ENCODE measurements at places on chromosomes 13 and 19.

GRCh38 chr13:77358001-77358400, 31.1 kb upstream of the MYCBP2 start:
- no peak for DNase-seq

DNA sequence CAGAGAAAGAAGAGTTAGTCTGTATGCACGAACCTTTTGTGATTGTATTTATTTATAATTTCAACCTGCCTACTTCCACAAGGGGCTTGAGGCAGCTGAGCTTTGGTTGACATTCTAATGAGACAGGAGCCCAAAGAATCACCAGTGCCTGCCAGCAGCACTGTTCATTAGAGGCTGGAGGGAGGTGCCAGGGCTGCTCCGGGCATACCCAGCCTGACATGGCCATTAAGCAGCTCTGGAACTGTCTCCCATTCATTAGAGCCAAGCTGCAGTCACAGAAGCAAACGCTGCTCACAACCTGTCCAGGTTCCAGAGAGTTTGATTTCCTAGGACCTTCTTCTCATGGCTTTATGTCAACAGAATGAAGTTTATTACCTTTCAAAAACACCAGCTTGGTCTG, 425.5 kb downstream of the RFC3 start:
- no peak for DNase-seq

GRCh38 chr19:49094505-49095482, 9.5 kb downstream of the SNRNP70 start:
- no peak for DNase-seq

DNA sequence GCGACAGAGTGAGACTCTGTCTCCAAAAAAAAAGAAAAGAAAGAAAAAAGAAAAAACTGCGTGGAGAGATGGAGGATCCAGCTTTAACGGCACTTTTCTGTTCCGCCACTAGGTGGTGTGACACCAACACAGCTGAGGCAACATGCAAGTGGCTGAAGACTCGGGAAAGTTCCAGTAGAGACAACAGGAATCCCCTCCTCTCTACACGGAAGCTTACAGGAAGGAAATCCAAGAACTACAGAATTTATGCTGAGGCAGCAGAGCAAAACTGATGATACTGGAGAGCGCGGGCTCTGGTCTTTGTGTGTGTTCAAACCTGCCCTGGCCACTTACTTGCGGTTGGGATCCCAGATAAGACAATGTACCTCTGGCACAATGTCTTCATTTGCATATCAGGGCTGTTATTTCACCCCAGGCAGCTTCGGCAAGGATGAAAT, 9.9 kb downstream of the RANBP3 start:
- DNase-seq, result peak; percentile 49

GRCh38 chr19:12837225-12837624, 1.1 kb upstream of the MAST1 start:
- DNase-seq, result no peak

DNA sequence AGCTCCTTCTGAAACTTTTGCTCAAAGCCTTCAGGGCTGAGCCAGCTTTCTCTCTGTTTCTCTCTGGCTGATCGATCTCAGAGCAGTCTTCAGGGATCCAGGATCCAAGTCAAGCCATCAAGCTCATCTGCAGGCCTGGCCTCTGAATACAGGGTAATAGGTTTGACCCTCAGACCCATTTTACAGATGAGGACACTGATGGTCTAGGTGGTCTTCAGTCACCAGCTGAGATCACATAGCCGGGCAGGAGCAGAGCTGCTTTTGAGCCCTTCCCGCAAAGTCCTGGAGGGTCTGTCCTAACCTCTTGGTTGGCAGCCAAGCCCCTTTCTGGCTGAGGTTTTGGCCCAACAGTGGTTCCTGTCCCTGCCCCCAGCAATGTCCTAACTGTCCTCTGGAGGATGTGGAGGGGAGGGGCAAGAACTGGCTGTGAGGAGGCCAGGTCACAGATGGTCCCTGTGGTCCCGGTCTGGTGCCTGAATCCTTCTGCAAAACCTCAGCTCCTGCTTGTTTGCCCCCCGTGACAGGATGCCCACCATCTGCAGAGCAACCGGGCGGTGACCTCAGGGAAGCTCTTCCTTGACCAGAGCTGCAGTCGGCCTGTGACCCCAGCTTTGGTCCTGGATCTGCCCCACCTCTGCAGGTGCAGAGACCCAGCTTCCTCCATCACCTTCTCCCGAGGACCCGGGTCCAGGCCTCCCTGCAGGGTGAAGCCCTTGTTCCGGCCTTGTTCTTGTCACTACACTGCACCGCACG, 5.8 kb upstream of the PEAK3 start:
- DNase-seq, result no peak

DNA sequence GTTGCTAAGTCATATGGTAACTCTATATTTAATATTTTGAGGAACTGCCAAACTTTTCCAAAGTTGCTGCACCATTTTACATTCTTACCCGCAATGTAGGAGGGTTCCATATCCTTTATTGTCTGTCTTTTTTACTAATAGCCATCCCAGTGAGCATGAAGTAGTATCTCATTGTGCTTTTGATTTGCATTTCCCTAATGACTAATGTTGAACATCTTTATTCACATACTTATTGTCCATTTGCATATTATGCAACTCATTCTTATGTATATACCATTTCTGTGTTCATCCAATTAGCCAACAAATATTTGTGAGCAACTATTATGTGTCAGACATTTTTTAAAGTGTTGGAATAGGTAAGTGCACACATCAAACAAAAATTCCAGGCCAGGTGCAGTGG, 20.4 kb upstream of the ATP8A2 start:
- no peak for DNase-seq

DNA sequence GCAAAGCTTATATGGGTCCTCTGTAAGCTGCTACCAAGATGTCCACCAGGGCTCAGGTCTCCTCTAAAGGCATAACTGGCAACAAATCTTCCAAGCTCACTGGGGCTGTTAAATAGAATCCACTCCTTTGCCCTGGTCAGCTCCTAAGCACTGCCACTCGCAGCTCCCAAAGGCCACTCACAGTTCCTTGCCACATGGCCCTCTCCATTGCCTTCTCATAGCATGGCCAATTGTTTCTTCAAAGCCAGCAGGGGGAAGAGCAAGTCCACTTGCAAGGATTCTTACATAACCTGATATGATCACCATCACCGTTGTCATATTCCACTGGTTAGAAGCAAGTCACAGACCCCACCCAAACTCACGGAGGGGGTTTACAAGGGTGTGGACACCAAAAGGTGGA, 199.5 kb downstream of the SUCLA2 start:
- no peak for DNase-seq

GRCh38 chr19:46015687-46016425, 7.0 kb downstream of the PGLYRP1 start:
- peak; percentile 25 for DNase-seq

DNA sequence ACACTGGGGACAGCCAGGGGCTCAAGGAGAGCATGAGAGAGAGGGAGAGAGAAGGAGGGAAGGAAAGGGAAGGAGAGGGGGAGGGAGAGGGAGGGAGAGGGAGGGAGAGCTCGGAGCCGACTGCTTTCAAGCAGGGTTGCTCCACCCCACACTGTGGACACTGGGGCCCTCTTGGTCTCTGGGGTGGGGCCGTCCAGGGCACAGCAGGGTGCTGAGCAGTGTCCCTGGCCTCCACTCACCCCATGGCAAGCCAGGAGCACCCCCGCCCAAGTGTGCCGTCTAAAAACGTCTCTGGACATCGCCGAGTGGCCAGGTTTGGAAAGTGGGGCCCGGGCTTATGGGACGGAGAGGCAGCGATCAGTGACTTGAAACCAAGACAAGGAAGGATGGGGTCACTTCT, 20.9 kb downstream of the DPP9 start:
- no peak for DNase-seq

DNA sequence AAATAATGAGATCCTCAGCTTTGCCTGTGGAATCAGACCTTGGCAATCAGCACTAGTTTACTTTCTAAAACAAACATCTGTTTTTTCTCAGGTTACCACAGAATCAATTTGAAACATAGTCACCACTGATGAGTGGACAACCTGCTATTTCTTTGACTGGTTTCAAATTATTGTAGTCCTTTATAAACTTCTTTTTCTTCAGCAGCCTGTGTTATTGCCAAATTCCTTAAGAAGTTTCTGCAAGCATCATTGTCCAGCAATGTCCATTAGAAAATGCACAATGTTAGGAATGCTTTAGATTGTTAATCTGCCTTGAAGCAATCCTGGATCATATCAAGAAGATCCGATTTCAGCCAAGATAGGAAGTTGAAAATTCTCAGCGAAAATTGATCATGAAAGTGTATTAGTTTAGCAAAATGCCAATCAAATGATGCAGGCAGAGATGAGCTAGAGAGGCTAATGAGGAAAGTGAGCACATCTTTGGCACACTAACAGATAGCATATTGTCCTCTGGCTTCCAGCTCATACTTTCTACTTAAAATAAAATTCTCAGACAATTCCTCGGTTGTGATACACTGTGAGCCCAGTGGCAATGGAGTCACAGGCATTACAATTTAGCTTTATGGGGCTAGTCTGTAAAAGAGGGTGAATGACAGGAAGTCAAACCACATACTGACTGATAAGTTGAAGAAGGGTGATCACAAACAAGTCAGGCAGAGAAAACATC, 270.6 kb downstream of the SLITRK6 start:
- no peak for DNase-seq

- no peak for DNase-seq
These were observed 1.1 kb upstream of the ZNF581 start for GRCh38 chr19:55642153-55643002.

DNA sequence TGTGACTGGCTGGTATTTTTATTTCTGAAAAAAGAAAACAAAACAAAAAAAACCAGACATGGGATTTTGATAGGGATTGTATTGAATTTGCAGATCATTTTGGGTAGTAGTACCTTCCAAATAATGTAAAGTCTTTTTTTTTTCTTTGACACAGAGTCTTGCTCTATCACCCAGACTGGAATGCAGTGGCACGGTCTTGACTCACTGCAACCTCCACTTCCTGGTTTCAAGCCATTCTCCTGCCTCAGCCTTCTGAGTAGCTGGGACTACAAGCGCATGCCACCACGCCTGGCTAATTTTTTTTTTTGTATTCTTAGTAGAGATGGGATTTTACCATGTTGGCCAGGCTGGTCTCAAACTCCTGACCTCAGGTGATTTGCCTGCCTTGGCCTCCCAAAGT, 4.2 kb downstream of the ZNF101 start:
- DNase-seq, result no peak

DNA sequence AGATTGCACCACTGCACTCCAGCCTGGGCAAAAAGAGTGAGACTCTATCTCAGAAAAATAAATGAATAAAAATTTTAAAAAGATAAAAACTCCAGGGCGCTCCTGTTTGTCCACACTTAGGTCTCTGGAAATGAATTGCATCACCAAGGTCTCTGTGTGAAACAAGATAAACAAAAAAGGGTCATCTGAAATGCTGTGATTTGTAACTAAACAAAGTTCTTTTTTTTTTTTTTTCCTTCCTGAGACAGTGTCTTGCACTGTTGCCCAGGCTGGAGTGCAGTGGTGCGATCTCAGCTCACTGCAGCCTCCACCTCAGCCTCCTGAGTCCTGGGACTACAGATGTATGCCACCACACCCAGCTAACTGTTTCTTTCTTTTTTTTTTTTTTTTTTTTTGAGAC, 11.5 kb downstream of the FZR1 start:
- DNase-seq, result no peak

- DNase-seq, result no peak
These were observed 23.5 kb downstream of the TFDP1 start for GRCh38 chr13:113607889-113608635.

GRCh38 chr13:98996046-98996445, 18.2 kb upstream of the DOCK9 start:
- DNase-seq, result no peak

DNA sequence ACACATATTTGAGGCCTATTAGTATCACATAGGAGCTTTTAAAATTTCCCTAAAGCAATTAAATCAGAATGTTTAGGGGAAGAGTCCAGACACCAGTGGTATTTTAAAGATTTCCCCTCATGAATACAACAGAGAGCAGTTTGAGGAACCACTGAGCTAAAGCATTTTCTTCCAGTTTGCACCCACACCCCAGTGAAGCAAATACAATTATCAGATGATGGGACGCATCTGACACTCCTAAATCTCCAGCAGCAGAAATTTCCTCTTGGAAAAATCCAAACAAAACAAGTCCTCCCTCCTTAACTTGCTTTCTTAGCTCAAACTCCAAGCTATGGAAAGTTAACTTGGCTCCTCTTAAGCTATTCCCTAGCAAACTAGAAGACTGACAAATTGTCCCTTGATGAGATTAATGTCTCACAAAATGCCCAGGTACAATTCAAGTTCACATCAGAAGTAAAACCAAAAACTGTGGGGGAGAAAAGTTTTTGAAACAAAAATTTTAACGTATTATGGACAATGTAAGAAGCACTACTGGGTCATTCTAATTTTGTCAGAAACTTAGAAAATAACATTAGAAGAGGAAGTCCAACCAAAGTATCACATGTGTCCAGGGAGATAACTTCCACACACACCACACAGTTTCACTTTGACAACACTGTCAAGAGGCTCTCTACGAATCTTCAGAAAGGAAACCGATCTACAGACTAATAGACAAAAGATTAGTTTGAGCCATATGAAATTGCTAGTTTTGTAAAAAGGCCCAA, 74.1 kb downstream of the ABCC4 start:
- no peak for DNase-seq

- no peak for DNase-seq
These were observed at the start of gene SIGLEC12 for GRCh38 chr19:51501594-51502263. SIGLEC12 (minus strand) TSS chr19:51501800; CDS start chr19:51501733, 67 bp downstream.

GRCh38 chr13:28820099-28821051, at the start of gene MTUS2:
MTUS2 (plus strand) TSS chr13:28820339.
- DNase-seq, result no peak

DNA sequence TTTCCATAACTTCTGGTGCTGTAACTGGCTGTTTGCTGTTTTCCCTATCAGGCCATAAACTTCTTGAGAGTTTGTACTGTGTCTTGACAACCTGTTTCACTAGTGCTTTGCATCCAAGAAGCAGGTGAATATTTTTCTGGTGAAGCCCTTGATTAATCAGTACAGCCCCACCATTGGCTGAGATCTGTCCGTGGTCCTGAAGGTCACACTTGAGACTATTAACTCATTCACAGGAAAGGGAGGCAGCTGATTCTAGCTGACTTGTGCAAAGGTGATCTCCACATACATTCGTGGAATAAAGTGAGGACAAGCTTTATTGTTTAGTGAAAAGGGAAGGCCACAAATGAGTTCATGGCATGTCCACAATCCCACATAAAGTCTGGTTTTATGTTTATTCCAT, 61.4 kb upstream of the ZNF835 start:
- no peak for DNase-seq

DNA sequence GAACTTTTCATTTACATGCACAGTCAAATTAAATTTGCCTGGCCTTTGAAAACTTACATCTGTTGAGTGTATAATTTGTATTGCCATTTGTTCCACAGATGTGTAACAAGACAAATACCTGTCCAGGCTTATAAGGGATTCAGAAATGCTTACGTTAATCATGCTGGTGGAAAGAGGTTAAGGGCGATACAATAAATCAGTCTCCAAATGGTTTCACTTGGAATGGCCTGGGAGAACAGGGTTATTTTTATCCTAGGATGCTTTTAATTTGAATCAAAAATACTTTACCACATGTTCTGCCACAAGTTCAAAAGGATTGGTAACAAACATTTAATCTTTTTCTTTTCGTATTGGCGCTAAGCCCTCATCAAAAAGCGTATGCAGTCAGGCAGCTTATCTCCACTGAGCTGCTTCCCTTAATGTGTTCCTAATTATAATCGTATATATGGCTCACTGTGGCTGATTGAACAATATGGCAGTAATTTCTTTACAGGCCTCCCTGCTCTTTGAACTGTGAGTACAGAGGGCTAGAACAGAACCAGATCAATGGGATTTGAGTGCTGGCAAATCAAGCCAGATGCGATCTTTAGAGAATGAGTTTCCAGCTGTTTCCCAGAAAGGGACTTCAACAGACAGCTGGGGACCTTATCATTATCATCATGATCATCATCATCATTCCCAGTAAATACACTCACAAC, 425.7 kb downstream of the SPRY2 start:
- DNase-seq, result no peak
